Gastrocnemius medialis (tissue), 4 donors: ENCODE measurements at places on chromosomes 11 and 22. TPM values are rescaled to one million over a fixed set of nuclear protein-coding genes. Genes with fewer than 3 reads are reported as not detected.

The CECR2 gene
- 19.0 TPM for total RNA-seq

The POU2AF2 gene
- total RNA-seq, result 0.36 TPM

The CREB3L1 gene
- total RNA-seq, result 0.46 TPM

The OR2AT4 gene
- total RNA-seq, result not detected

The RHOD gene
- 26.4 TPM for total RNA-seq

The LIF gene
- not detected for total RNA-seq

GRCh38 chr22:46287873-46288751 is 8.6 kb upstream of the GTSE1 start:
- DNase-seq, result no peak
- peaks cover 11% of the 10 kb centered on the region for H3K4me1 ChIP-seq
- H3K27me3 ChIP-seq, result no peaks in the 10 kb centered on the region
- H3K4me3 ChIP-seq, result no peak overlapping the region

GRCh38 chr11:125874556-125875124 is 12.8 kb upstream of the HYLS1 start:
- no peak for DNase-seq
- no peaks in the 10 kb centered on the region for H3K4me1 ChIP-seq
- no peak overlapping the region for H3K27ac ChIP-seq
- no peak overlapping the region for H3K4me3 ChIP-seq

DNA sequence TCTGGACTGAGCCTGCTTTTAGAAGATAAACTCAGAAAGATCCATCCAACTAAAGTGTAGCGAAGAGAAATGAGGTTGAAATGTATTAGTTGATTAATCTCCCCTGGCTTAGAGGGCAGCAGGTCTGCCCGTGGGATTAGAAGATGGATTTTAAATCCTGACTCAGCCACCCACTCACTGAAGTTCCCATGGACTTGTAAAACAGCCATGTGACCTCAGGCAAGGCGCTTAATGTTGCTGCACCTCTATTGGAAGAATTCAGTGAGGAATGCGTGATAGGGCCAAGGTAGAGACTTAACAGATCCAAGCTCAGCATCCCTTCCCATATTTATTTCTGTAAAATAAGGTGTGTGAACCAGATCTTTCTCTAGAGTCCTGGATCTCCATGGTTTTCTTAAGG is 45.1 kb upstream of the ELF5 start:
- no peaks in the 10 kb centered on the region for H3K4me1 ChIP-seq
- H3K27ac ChIP-seq, result no peak overlapping the region

GRCh38 chr11:26665946-26666345 is 55.9 kb downstream of the SLC5A12 start:
- H3K27ac ChIP-seq, result no peak overlapping the region
- no peaks in the 10 kb centered on the region for H3K36me3 ChIP-seq
- DNase-seq, result no peak
- no peaks in the 10 kb centered on the region for H3K4me1 ChIP-seq

DNA sequence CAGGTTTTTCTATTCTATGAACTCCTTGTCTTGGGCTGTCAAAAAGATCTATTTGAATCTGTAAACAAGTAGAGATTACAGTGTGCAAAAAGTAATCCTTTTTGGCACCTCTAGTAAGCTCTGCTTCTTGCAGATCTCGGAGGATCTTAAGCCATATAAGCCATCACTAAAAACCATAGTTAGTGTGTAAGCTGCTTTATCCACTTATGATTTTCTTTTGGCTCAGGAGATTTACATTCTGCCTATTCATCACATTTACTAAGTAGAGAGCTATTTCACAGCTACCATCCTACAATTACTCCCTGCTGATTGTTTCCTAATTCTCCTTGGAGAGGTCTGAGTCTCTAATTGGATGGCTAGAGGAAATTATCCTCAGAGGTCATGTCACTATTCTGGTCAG is 385.7 kb downstream of the AASDHPPT start:
- H3K27ac ChIP-seq, result no peak overlapping the region
- DNase-seq, result no peak
- no peaks in the 10 kb centered on the region for H3K27me3 ChIP-seq
- no peaks in the 10 kb centered on the region for H3K36me3 ChIP-seq
- no peaks in the 10 kb centered on the region for H3K4me1 ChIP-seq

DNA sequence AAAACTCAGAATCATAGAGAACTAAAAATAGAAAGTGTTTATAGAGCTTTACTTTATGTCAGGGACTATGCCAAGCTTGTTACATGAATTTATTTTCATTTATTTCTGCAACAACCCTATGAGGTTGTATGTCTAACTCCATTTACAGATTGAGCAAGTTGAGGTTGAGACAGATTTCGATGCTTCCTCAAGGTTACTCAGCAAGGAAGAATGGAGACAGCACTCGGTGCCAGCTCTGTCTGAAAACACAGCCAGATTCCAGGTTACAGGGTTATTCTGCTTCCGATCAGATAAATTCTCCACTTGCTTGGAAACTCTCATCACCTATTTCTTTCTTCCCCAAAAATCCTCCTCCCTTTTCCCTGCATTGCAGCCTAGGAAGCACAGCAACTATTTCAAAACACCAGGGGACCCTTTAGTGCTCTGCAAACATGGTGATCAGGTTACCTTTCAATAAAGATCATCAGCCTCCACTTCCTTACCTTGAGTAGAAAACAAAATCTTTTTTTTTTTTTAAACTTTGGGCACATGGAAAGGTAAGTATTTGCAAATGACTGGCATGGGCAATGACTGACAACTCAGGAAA is 7.0 kb downstream of the MMP3 start:
- H3K27ac ChIP-seq, result no peak overlapping the region
- no peak overlapping the region for H3K4me3 ChIP-seq
- no peaks in the 10 kb centered on the region for H3K36me3 ChIP-seq
- H3K4me1 ChIP-seq, result no peaks in the 10 kb centered on the region
- no peak for DNase-seq

DNA sequence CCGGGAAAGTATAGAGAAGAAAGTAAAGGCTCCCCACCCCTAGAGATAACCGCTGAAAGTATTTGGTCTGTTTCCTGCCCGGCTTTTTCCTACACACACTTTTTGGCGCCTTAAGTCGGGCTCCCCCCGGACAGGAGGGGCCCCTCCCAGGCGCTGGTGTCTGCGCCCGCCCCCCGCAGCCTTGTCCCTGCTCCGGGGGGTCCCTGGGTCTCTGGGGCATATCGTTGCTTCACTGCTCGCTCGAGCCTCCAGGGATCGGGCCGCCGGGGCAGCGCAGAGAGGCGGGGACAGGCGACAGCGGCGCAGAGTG is 928 bp upstream of the CRACR2B start:
- no peak for DNase-seq
- H3K4me1 ChIP-seq, result peaks cover 42% of the 10 kb centered on the region
- H3K27ac ChIP-seq, result peak overlapping the region; percentile 68
- peak overlapping the region; percentile 50 for H3K4me3 ChIP-seq
- peaks cover 27% of the 10 kb centered on the region for H3K36me3 ChIP-seq

DNA sequence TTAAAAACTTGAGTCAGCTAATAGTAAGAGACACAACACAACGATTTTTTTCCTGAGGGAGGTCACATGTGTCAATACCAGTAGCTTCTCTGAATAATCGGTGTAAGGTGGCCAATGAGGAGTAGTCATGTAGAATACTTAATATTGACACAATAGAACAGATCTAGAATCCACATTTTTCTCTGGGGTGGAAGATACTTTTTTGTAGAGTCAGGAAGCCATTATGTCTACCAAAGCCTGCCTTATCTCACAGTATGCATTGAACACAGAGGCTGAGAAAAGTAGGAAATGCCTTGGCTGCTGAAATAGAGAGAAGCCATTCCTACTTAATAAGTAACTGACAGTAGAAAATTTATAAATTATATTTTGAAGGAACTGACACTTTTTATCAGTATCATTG is 725.0 kb downstream of the METTL15 start:
- no peak overlapping the region for H3K27ac ChIP-seq
- no peaks in the 10 kb centered on the region for H3K27me3 ChIP-seq
- no peak overlapping the region for H3K4me3 ChIP-seq
- no peaks in the 10 kb centered on the region for H3K4me1 ChIP-seq
- no peaks in the 10 kb centered on the region for H3K36me3 ChIP-seq

DNA sequence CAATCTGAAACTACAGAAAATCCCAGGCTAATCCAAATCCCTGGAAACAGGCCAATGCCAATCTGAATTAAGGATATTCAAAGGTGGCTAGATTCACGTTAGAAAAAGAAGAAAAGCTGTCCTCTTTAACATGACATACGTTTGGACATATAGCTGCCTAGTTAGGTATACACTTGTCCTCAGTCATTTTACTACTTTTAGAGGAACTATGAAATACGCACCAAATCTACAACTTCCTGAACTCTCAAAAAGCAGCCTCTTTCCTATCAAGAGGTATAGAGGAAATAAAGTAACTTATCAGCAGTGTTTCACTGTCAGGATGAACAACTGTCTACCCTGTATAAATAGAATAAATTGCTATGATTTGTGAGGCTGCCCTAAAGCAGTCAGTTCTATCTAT is 24.0 kb downstream of the KMT5B start:
- H3K27me3 ChIP-seq, result no peaks in the 10 kb centered on the region
- no peak for DNase-seq
- H3K27ac ChIP-seq, result no peak overlapping the region
- peaks cover 31% of the 10 kb centered on the region for H3K4me1 ChIP-seq
- no peak overlapping the region for H3K4me3 ChIP-seq
- peaks cover 26% of the 10 kb centered on the region for H3K36me3 ChIP-seq

DNA sequence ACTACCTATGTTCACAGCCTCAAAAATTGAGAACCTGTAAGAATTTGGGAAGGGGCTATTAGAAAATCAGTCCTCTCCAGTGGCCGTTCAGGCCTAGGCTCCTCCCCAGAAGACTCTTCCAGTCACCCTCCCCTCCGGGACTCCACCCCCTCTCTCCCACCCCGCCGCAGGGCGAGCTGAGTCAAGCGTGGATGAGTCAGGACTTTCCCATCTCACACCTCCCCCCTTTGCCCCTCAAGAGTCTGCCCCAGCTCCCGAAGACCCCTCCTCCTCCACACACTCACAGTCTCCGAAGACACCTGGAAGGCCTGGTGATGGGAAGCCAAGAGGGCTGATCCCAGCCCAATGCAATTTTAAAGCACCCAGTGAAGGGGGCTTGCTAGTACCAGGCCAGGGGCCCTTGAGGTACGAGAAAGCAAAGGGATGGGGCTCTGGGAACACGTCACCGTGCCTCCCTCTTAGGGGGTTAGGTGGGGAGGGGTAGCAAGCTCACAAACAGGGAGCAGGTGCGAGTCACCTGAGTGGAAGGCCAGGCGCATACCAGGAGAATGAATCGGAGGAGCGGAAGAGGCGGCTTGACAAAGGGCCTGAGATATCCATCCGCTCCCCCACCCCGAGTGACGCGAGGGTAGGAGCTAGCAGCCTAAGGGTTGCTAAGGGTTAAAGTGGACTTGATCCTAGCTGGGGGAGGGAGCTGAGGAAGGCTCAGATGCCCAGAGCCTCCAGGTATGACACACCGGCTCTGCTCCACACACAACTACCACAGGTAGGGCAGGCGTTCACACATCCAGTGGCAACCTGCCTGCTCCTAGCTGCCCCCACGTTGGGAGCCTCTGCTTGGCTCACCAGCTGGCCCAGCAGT is 13.6 kb downstream of the BCL9L start:
- no peaks in the 10 kb centered on the region for H3K27me3 ChIP-seq
- DNase-seq, result peak; percentile 67
- H3K36me3 ChIP-seq, result no peaks in the 10 kb centered on the region

- no peak overlapping the region for H3K27ac ChIP-seq
- no peak for DNase-seq
- H3K36me3 ChIP-seq, result no peaks in the 10 kb centered on the region
- no peaks in the 10 kb centered on the region for H3K4me1 ChIP-seq
- no peaks in the 10 kb centered on the region for H3K27me3 ChIP-seq
- no peak overlapping the region for H3K4me3 ChIP-seq
Observed at GRCh38 chr11:106311531-106312230, 234.2 kb downstream of the AASDHPPT start.

DNA sequence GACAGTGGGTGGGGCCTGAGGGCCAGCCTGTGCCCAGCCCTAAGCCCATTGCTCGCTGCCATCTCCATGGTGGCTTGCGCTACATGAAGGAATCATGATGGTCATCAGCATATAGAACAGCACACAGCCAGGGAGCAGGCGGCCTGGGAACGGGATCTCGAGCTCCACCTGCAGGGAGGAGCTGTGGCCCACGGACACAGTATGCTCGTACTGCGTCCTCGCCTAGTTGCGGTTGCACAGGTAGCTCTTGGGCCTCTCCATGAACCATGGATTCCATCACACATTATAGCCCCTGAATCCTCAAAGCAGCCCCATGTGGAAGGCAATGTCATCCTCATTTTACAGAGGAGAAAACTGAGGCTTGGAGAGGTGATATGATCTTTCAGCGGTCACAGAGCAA is 15.1 kb downstream of the SEC14L4 start:
- H3K4me1 ChIP-seq, result no peaks in the 10 kb centered on the region
- no peaks in the 10 kb centered on the region for H3K36me3 ChIP-seq
- H3K4me3 ChIP-seq, result no peak overlapping the region
- no peaks in the 10 kb centered on the region for H3K27me3 ChIP-seq

- peaks cover 70% of the 10 kb centered on the region for H3K36me3 ChIP-seq
- no peak for DNase-seq
- no peak overlapping the region for H3K4me3 ChIP-seq
- peaks cover 14% of the 10 kb centered on the region for H3K4me1 ChIP-seq
Observed at GRCh38 chr22:32486656-32487390, 12.2 kb downstream of the FBXO7 start.

- DNase-seq, result no peak
- no peak overlapping the region for H3K4me3 ChIP-seq
- no peaks in the 10 kb centered on the region for H3K36me3 ChIP-seq
- H3K27ac ChIP-seq, result no peak overlapping the region
Observed at GRCh38 chr22:36599771-36600170, 70.8 kb upstream of the EIF3D start.

DNA sequence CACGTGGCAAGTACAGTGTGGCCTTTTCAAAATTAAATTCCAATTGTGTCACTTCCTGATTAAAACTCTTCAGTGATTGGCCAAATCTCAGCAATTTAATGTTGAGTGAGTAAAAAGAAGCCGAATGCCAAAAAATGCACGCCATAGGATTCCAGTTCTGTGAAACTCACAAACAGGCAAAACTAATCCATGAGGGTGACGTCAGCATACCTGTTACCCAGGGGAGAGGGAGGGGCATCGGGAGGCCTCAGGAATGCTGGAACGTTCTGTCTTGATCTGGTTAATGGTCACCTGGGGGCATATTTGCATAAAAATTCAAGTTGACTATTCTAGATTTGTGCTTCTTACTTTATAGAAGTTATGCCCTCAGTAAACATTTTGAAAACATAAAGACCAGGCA is 39.9 kb upstream of the RAB1B start:
- no peaks in the 10 kb centered on the region for H3K4me1 ChIP-seq
- no peak overlapping the region for H3K27ac ChIP-seq
- no peak overlapping the region for H3K4me3 ChIP-seq
- no peaks in the 10 kb centered on the region for H3K36me3 ChIP-seq
- no peaks in the 10 kb centered on the region for H3K27me3 ChIP-seq
- DNase-seq, result no peak

- no peak for DNase-seq
- no peak overlapping the region for H3K27ac ChIP-seq
- no peaks in the 10 kb centered on the region for H3K4me1 ChIP-seq
- no peak overlapping the region for H3K4me3 ChIP-seq
- H3K27me3 ChIP-seq, result no peaks in the 10 kb centered on the region
- H3K36me3 ChIP-seq, result no peaks in the 10 kb centered on the region
Observed at GRCh38 chr11:8318536-8318935, 54.9 kb upstream of the LMO1 start.

- H3K27ac ChIP-seq, result no peak overlapping the region
- H3K4me3 ChIP-seq, result no peak overlapping the region
- no peaks in the 10 kb centered on the region for H3K27me3 ChIP-seq
- DNase-seq, result no peak
- H3K4me1 ChIP-seq, result no peaks in the 10 kb centered on the region
Observed at GRCh38 chr11:85930879-85931366, 75.7 kb downstream of the CCDC83 start.
